Psoas muscle (tissue), 8 donors: ENCODE measurements at places on chromosomes 16 and 17.

DNA sequence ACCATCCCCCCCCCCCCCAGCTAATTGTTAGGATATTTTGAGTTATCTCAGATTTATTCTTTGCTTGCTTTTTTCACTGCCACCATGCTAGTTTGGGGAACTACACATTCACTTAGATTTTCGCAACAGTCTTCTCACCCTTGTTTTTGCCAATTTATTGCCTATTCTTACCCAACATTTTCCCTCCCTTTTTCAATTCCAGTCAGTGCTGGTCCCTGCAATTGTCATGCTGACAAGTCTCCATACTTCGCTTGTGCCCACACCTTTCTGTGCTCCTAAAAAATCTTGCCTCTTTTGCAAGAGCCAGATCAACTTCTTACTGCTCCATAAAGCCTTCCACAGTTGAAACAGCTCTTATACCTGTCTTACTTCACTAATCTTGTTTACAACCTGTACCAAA lies 16.3 kb downstream of the TNRC6A start:
- no peak for DNase-seq

DNA sequence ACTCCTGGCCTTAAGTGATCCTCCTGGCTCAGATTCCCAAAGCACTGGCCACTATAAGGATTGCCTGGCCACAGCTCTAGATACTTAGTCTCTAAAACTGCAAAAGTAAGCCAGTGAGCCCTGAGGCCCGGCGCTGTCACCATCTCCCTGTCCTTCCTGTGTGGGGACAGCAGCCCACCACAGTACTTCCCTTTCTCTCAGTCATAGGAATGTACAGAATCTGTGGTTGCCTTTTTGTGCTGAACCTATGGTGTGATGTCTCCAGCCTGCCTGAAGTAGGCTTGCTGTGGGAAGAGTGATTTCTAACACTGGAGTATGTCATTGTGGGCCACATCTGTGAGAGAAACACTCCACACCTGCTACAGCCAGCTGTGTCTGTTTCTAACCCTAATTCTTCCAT lies 24.7 kb downstream of the NTAN1 start:
- no peak for DNase-seq

DNA sequence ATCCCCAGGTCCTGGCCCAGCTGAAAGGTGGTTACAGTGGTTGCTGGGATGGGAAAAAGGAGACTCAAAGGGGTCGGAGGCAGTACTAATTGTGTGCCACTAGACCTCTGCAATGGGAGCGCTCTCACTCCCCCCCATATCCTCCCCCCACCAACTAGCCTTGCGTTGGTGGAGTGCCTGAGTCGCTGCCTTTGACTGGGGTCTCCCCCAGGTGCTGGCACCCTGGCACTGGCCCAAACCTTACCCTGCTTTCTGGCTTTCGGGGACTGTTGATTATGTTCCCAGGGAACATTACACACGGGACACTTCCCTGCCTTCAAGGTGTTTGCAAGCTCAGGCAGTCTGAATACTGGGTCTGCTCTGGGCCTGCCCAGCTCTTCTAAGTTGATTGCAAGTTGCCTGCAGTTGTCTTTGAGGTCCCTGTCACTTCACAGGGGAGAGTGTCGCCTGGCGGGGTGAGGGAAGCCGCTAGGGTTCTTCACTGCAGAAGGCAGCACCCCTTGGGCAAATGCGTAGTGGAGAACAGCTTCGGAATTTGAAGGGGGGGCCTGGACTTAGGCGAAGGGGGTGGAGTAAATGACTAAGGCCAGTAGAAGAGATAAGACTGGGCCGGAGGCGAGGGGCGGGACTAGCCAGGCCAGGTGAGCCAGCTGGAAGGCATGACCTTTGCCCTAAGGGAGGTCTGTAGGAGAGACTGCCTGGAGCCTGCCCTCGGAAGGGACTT lies 98.0 kb downstream of the RAB11FIP4 start:
- peak; percentile 23 for DNase-seq

DNA sequence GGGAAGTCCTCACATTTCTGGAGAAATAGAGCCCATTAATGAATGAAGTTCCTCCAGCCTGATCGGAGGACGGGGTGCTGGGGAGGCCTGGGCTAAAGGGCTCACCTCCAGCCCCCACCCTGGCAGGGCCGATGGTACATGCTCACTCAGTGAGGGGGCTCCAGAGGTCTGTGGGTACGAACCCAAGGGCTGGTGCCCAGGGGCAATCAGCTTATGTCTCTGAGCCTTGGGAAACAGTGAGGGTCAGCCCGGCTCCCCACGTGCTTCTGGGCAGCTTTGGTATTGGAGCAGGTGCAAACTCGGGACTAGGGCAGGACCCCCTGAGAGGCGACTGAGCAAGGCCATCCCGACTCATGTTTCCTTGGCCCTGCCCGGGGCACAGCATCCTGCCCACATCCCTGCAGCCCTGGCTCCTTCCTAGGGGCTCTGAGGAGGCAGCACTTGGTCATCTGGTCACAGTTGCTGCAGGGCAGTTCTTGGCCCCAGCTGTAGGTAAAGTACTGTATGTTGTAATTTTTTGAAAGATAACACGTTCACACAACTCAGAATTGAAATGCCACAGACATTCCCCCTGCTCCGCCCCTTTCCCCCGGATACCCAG lies 969 bp upstream of the CETP start:
- DNase-seq: no peak

DNA sequence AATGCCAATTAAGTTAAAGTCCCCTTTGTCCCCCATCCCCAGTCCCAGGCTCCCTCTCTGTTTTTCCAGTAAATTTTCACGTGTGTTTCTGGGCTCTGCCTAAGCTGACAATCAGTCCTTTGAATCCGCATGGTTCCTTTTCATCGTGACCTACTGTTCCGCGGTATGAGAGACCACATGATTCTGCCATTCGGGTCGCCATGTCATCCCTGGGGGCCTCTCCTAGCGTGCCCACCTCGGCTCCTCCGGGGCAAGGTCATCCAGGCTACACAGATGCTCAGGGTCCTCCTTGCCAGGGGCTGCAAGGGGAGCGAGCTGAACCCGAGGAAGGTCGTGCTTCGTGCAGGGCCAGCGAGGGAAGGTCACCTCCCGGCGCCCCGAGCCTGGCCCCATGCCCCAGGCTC lies 157.6 kb downstream of the RAB11FIP4 start:
- DNase-seq: no peak

DNA sequence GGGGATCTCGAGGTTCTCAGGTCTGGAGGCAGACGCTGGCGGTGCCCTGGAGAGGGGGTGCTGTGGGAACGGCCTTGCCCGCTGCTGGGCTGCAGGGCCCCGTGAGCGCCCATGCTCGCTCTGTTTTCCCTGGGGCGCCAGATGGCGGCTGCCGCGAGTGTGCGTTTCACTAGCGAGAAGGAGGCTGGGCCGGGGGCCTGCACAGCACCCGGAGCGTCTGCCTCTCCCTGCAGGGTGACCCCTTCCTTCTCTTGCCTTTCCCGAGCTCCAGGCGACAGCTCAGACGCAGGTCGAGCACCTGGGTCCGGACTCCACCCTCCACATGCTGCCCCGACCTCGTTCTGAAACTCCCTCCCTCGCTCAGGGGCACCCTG lies 2.7 kb downstream of the TELO2 start:
- peak; percentile 54 for DNase-seq

GRCh38 chr17:21814776-21815175 lies 122.5 kb downstream of the KCNJ18 start:
- peak; percentile 32 for DNase-seq
